ENCODE measurements at places on chromosomes 12 and 14. TPM values are rescaled to one million over a fixed set of nuclear protein-coding genes. Genes with fewer than 3 reads are reported as not detected.

GRCh38 chr12:105992849-105993740 lies 145.7 kb downstream of the NUAK1 start:
- peaks cover 51% of the 10 kb centered on the region for H3K4me1 ChIP-seq
- H3K4me3 ChIP-seq: peak overlapping the region; percentile 2
- DNase-seq: peak; percentile 34
- H3K36me3 ChIP-seq: peaks cover 5% of the 10 kb centered on the region
- peak overlapping the region; percentile 9 for H3K27ac ChIP-seq

- H3K4me3 ChIP-seq: no peak overlapping the region
- peaks cover 7% of the 10 kb centered on the region for H3K36me3 ChIP-seq
- no peak for DNase-seq
- no peaks in the 10 kb centered on the region for H3K4me1 ChIP-seq
These were observed 257.4 kb upstream of the ATXN7L3B start for GRCh38 chr12:74280156-74280655.

DNA sequence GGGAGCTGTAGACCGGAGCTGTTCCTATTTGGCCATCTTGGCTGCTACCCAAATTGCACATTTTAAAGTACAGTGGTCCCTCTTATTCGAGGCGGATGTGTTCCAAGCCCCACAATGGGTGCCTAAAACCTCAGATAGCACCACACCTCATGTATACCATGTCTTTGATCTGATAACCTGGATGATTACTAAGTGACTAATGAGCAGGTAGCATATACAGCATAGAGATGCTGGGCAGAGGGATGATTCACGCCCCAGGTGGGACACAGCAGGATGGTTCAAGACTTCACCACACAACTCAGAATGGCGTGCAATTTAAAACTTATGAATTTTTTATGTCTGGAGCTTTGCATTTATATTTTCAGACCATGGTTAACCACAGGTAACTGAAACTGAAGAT lies 255.0 kb downstream of the AKAP6 start:
- H3K27ac ChIP-seq: no peak overlapping the region
- DNase-seq: no peak
- peaks cover 3% of the 10 kb centered on the region for H3K27me3 ChIP-seq
- no peak overlapping the region for H3K4me3 ChIP-seq
- no peaks in the 10 kb centered on the region for H3K36me3 ChIP-seq

DNA sequence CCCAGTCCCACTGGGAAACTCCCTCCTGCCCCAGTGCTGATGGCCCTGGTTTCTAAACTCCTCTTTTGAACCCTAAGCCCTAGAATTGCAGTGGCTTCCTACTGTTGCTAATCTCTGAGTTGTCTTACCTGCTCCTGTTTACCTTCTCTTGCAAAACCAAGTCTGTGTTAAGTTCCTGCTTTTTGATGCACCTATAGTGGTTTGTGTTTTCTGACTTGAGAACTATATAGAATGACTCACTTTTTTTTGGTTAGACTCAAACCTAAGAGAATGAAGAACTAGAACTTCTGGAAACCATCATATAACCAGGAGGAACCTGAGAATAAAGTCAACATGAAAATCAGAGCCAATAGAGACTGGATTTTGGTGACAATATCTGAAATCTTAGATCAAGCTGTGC lies 5.5 kb upstream of the GAS2L3 start:
- DNase-seq: no peak
- no peak overlapping the region for H3K4me3 ChIP-seq
- H3K27ac ChIP-seq: no peak overlapping the region
- H3K4me1 ChIP-seq: peaks cover 13% of the 10 kb centered on the region

DNA sequence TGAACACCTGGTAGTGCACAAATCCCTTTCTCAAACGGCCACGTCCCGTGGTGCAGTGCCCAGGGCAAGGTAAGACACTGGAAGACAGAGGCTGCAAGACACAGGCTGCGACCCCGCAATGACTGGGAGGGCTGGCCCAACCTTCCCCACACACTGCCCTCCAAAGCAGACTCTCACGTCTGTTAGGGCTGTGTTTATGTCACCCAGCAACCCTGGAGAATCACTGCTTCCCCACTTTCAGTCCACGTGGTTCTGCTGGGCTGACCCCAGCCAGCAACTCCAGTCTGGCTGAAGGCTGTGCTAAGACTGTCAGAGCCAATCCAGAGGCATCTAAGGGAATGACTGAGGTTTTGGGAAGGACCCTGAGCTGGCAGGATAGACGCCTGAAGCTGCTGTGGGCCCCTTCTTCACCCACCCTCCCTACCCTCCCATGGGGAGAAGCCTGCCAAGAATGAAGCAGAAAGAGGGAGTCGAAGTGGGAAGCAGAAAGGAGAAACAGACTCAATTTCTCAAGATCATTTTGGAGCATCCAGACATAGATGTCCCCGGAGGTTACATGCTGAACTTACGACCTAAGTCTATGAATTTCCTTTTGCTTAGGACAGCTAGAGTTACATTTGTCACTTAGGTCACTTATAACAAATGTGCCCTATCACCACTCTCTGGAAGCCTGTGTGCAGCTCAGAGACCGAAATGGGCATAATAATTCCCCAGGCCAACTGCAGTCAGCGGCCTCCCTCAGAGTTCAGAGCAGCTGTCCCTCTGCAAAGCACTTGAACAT lies 11.7 kb downstream of the KDM2B start:
- no peaks in the 10 kb centered on the region for H3K27me3 ChIP-seq
- H3K4me1 ChIP-seq: no peaks in the 10 kb centered on the region
- H3K4me3 ChIP-seq: no peak overlapping the region
- peak; percentile 53 for DNase-seq
- H3K36me3 ChIP-seq: peaks cover 22% of the 10 kb centered on the region
- peak overlapping the region; percentile 66 for H3K27ac ChIP-seq

DNA sequence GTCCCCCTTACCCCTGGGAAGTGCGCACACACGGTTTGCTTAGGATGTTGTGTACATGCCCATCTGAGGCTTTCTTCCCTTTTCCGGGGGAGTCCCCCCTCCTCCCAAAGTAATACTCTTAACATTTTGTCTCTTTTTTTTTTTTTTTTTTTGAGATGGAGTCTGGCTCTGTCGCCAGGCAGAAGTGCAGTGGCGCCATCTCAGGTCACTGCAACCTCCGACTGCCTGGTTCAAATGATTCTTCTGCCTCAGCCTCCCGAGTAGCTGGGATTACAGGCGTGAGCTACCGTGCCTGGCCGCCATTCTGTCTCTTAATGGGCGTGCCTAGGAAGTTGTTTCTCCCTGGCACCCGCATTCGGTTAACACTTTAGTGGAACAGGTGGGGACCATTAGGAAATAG lies 4.5 kb upstream of the GMFB start:
- no peaks in the 10 kb centered on the region for H3K36me3 ChIP-seq
- H3K27ac ChIP-seq: no peak overlapping the region
- H3K27me3 ChIP-seq: peaks cover 2% of the 10 kb centered on the region
- H3K4me1 ChIP-seq: peaks cover 24% of the 10 kb centered on the region

FAM181A gene
- not detected for total RNA-seq

PSMA3 gene
- 158 TPM for total RNA-seq

ISM2 gene
- total RNA-seq: not detected

Data from HFFc6 (cell line).